Naive thymus-derived CD8-positive, alpha-beta T cell (primary cell): ENCODE measurements at places on chromosomes 1 and 21. TPM values are rescaled to one million over a fixed set of nuclear protein-coding genes. Genes with fewer than 3 reads are reported as not detected.
A peak's percentile ranks its signal among the peaks of the same experiment; 100 is the strongest.

DNA sequence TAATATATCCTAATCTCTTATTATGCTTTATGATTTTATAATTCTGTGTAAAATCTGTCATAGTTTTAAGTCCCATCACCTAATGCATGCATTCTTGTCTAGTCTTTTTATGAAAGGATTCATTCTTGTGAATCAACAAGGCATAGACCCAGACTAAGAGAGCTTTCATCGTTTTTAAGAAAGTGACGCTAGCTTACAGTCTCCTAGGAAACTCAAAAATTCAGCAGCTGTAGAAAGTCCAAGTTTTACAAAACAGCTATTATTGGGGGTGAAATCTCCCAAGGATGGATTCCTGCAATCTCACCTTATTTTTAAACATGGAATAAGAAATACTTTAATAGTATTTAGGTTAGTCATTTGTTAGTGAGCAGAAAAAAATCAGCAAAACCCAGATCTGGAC lies 104.7 kb downstream of the NCAM2 start:
- H3K4me1 ChIP-seq: no peaks in the 10 kb centered on the region
- H3K36me3 ChIP-seq: no peaks in the 10 kb centered on the region
- no peak for DNase-seq
- H3K4me3 ChIP-seq: no peak overlapping the region
- no peak overlapping the region for H3K27ac ChIP-seq

The GUCA2A gene
- not detected for total RNA-seq

GRCh38 chr21:25189497-25189896 lies 417.8 kb downstream of the MRPL39 start:
- DNase-seq: no peak
- no peak overlapping the region for H3K27ac ChIP-seq
- no peak overlapping the region for H3K4me3 ChIP-seq
- no peaks in the 10 kb centered on the region for H3K36me3 ChIP-seq
- H3K4me1 ChIP-seq: peaks cover 12% of the 10 kb centered on the region

- H3K4me3 ChIP-seq: peak overlapping the region; percentile 98
- peaks cover 45% of the 10 kb centered on the region for H3K4me1 ChIP-seq
- no peaks in the 10 kb centered on the region for H3K27me3 ChIP-seq
- peak; percentile 54 for DNase-seq
- peak overlapping the region; percentile 92 for H3K27ac ChIP-seq
These were observed 953 bp upstream of the BRWD1 start for GRCh38 chr21:39314143-39315027.

DNA sequence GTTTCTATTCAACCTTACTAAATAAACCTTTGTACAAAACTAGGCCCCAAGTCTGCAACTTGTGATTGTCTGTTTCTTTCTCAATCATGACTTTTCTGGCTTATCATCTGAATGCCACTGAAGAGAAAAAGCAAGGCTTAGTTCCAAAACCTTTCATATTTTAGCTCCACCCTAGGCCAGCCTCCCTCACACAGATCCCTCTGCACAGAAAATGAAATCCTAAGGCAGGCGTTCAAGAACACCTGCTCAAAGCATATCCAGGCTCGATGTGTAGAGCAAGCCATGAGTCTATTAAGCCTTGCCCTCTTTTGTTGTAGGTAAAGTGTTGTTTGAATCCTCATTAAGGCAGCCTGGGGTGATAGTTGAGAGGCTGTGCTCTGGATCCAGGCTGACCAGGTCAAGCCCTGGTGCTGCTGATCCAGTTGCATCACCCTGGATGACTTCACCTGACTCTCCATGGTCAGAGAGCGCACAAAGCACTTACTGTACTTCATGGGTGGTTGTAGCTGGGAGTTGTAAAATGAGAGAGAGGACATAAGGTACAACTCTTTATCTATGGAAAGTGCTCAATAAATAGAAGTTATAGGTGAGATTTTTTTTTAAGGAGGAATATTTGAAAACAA lies 39.0 kb downstream of the FYB2 start:
- no peak overlapping the region for H3K4me3 ChIP-seq
- no peak for DNase-seq
- H3K4me1 ChIP-seq: no peaks in the 10 kb centered on the region

DNA sequence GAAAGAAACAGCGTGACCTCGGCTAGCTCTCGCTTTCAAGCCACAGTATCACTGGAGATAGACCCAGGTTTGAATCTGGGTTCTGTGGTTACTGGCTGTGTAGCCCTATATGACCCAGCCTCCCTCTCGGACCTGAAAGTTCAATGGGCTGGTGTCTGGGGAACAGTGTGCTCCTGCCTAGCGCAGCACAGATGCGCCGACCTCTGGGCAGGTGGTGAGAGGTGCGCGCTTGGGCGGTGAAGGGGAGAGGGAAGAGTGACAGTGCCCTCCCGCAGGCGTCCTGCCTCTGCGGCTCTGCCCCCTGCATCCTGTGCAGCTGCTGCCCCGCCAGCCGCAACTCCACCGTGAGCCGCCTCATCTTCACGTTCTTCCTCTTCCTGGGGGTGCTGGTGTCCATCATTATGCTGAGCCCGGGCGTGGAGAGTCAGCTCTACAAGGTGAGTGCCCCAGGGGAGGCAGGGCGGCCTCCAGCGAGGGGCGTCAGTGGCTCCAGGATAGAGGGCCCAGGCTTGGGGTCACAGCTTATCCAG lies 10.5 kb downstream of the SERINC2 start:
- H3K4me3 ChIP-seq: peak overlapping the region; percentile 42
- H3K27me3 ChIP-seq: peaks cover 38% of the 10 kb centered on the region
- H3K4me1 ChIP-seq: peaks cover 10% of the 10 kb centered on the region
- no peaks in the 10 kb centered on the region for H3K36me3 ChIP-seq
- DNase-seq: no peak
- H3K27ac ChIP-seq: no peak overlapping the region

GRCh38 chr1:224498574-224499170 lies 64.1 kb upstream of the WDR26 start:
- H3K27me3 ChIP-seq: peaks cover 1% of the 10 kb centered on the region
- peaks cover 24% of the 10 kb centered on the region for H3K4me1 ChIP-seq
- peaks cover 13% of the 10 kb centered on the region for H3K36me3 ChIP-seq

- no peaks in the 10 kb centered on the region for H3K36me3 ChIP-seq
- H3K4me3 ChIP-seq: peak overlapping the region; percentile 74
- peak overlapping the region; percentile 33 for H3K27ac ChIP-seq
These were observed 690 bp downstream of the C1orf216 start for GRCh38 chr1:35717911-35718476.

GRCh38 chr1:39160703-39161102 lies 43.8 kb upstream of the MACF1 start:
- no peak overlapping the region for H3K27ac ChIP-seq
- H3K4me3 ChIP-seq: no peak overlapping the region
- no peaks in the 10 kb centered on the region for H3K4me1 ChIP-seq

GRCh38 chr1:246434335-246434734 lies 72.7 kb downstream of the SMYD3 start:
- DNase-seq: no peak
- H3K4me1 ChIP-seq: peaks cover 6% of the 10 kb centered on the region
- no peak overlapping the region for H3K4me3 ChIP-seq
- no peaks in the 10 kb centered on the region for H3K27me3 ChIP-seq
